ENCODE measurements at places on chromosomes 16 and 17.

GRCh38 chr16:89071686-89072547, 21.7 kb upstream of the ACSF3 start:
- no peak for DNase-seq

GRCh38 chr17:3796110-3796821, 4.7 kb downstream of the ITGAE start:
- no peak for DNase-seq

GRCh38 chr16:79497606-79498350, 102.8 kb downstream of the MAF start:
- DNase-seq = no peak

DNA sequence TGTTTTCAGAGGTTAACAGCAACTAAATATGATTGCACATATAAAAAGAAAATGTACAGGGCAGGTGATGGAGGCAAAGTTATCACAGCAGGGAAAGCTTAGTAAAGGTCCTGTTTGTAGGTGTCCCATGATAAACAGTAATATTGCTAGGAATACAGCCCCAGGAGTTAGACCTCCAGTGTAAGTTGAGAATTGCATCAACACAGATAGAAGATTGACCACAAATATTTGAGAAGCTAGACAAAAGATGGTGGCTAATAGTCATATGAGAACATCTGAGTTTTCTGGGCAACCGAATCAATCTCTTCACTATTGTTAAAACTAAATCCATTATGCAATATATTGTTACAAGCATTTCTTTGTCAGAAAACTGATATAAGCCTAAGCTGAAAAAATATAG, 152.6 kb downstream of the CDH11 start:
- DNase-seq = peak; percentile 38

GRCh38 chr17:68711858-68712257, 110.7 kb upstream of the FAM20A start:
- DNase-seq = no peak

DNA sequence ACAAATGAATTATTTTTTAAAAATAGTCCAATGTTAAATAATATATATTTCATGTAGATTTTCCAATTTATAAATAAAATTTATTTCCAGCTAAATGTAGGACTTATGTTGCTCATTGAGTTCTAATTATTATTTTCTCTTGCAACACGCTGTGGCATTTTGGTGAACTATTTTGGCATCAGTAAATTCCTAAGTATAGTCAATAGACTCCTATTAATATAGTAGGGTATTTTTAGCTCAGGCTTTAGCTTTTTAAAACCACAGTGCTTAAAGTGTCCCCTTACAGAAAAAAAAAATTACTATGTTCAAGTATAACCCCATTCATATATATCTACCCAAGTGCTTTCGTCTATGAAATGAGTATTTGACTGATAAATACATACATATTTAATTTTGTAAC, 919.2 kb upstream of the SOX9 start:
- no peak for DNase-seq

DNA sequence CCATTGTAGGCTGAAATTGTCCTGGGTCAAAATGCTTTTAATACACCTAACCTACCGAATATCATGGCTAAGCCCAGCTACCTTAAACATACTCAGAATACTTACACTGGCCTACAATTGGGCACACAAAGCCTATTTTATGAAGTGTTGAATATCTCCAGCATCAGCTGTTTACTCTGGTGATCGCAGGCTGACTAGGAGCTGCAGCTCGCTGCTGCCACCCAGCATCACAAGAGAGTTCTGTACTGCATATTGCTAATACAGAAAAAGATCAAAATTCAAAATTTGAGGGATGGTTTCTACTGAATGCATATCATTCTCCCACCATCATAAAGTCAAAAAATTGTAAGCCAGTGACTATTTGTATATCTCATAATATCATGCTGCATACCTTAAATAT, 55.3 kb downstream of the ULK2 start:
- no peak for DNase-seq

GRCh38 chr17:49821916-49822315, 26.0 kb downstream of the TAC4 start:
- no peak for DNase-seq

- DNase-seq = no peak
Observed at GRCh38 chr17:9672691-9673090, 27.4 kb downstream of the USP43 start.

- no peak for DNase-seq
Observed at GRCh38 chr16:49866595-49867071, 10.7 kb upstream of the ZNF423 start.

DNA sequence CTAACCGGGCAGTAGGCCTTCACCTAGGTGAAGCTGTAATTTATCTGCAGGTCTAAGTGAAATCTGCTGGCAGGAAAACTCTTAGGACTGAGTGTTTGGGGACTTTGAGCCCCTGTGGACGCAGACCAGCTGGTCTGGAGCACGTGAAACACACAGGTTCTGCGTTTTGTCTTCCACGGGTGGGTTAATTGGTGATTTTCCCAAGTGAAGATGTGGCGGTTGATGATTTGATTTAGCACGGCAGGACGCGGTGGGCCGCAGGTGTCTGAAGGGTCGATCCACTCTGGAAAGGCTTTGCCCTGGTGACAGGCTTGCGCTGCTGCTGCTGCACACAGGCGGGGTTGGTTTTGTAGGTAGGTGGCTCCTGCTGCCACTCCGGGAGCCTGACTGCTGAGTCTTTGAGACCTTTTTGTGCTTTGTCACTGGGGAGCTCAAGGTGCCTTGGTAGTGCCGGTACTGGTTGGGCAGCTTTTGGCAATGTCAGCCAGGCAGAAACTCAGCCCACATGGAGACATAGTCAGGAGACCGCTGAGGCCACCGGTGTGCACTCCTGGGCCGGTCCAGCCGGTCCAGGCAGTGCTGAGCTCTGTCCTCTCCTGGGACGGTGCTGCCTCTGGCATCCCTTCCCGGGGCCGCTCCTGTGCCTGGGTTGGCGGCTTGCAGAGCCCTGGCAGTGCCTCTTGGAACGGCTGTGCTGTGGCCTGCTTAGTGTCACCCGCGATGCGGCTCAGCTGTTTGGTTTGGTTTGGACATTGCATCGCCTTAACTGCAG, 2.3 kb downstream of the BAIAP2 start:
- no peak for DNase-seq

GRCh38 chr17:28071891-28072606, 29.6 kb downstream of the NLK start:
- no peak for DNase-seq

DNA sequence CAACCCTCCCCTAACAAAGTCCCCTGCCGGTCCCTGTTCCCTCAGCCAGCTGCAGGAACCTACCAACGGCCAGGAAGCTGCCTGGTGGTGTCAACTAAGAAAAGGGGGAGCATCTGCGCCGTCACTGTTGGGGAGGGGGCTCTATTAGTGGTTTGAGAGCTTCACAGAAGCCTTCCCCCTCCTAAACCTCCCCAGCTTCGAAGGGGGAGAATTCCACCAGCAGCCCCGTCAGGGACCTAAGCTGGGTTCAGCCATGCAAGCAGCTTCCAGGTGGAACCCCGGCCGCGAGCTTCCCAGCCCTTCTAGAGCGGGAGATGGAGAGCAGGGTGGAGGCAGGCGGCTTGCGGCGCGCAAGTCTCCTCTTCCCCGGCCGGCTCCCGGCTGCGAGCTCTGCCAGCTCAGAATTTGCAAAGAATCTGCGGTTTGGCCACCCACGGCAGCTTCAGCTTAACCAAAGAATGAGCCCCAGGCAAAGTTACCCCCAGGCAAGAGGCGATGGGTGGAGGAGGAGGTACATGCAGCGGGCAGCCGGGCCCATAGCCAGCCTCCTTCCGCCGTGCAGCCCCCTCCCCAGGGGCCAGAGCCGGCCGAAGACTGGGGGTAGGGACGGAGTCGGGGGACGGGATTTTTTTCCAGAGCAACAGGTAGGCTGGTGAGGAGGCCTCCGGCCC, 33.7 kb downstream of the DDX19A start:
- peak; percentile 91 for DNase-seq

- peak; percentile 95 for DNase-seq
Observed at GRCh38 chr17:20066253-20066652, 57.1 kb downstream of the SPECC1 start.

GRCh38 chr16:55294931-55295342, 29.1 kb upstream of the IRX6 start:
- DNase-seq = no peak

DNA sequence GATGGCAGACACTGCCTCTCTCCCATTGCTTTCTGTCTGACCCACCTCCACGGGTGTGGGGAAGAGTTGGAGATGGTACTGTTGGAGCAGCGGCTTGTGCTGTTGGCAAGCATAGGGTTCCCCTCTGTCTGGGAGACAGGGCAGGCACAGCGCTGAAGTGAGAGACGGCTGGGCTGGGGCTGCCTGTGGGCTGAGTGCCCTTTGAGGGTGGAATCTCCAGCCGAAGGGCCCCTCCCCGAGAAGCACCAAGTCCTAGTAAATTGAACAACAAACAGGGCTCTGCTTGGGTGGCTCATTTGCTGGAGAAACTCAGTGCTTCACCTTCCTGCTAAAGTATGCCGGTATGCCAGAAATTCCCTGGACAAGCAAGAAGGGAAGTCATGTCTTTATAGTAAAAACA, 79.7 kb downstream of the KSR1 start:
- DNase-seq = no peak

- DNase-seq = no peak
Observed at GRCh38 chr17:49891694-49892389, 44.0 kb upstream of the TAC4 start.

DNA sequence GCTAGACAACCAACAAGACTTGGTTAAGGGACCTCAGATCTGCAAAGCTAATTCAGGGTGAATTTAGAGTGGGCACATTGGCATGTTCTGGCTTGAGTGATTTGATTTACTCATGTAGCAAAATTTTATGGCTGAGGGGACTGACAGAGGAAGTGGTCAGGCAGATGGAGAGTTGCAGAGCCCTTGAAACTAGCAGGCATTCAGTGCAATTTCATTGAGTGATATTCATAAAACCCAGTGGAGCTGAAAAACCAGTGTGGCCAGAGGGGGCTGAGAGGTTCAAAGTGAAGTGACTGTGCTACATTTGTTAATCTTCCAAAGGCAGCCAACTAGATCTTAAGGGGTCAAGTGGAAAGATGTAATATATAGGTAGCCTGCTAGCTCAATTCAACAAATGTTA, 2.2 kb upstream of the TMEM94 start:
- DNase-seq = no peak

- DNase-seq = no peak
Observed at GRCh38 chr16:16925432-16925831, 545.3 kb downstream of the XYLT1 start.

GRCh38 chr16:68319185-68319908, 8.5 kb downstream of the PRMT7 start:
- no peak for DNase-seq

GRCh38 chr17:65064452-65065019, 8.0 kb upstream of the GNA13 start:
- peak; percentile 69 for DNase-seq

DNA sequence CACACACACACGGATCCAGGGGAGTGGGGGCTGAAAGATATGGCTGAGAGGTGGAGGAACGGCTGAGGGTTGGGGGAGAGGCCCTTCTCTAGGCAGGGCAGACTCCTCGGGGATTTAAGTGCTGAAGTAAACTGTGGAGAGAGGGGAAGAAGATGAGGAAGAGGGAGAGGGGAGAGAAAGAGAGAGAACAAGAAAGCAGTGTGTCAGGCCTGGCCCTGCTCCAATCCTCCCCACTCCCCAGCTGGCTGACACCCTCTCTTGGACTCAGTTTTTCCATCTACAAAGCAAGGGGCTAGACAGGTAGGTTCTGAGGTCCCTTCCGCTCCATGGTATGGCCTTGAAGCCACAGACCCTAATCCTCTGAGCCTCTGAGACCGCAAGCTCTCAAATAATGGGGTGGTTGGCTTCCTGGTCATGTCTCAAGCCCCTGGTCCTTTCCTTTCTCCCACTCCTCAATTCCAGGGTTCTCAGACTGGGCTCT, 2.0 kb downstream of the VAMP2 start:
- no peak for DNase-seq

DNA sequence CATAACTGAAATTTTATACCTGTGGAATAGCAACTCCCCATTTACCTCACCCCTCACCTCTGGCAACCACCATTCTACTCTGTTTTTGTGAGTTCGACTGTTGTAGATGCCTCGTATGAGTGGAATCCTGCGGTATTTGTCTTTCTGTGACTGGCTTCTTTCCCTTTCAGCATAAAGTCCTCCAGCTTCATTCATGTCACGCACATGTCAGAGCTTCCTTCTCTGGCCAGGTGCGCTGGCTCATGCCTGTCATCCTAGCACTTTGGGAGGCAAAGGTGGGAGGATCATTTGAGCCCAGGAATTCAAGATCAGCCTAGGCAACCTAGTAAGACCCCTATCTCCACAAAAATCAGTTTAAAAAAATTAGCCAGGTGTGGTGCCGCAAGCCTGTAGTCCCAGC, 278.4 kb downstream of the PARN start:
- no peak for DNase-seq

- no peak for DNase-seq
Observed at GRCh38 chr16:24509536-24509935, 29.8 kb upstream of the RBBP6 start.

- no peak for DNase-seq
Observed at GRCh38 chr17:28693869-28694268, 17.8 kb downstream of the PROCA1 start.

DNA sequence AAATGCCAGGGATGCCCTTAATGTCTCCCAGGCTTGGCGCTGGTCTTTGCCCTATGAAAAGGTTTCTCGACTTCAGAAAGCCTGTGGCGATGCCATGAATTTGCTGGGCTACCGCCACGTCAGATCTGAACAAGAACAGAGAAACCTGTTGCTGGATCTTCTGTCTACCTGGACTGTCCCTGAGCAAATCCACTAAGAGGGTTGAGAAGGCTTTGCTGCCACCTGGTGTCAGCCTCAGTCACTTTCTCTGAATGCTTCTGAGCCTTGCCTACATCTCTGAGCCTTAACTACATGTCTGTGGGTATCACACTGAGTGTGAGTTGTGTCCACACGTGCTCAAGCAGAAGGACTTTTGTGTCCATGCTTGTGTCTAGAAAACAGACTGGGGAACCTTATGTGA, 11.4 kb downstream of the CHST4 start:
- peak; percentile 38 for DNase-seq

GRCh38 chr16:27779641-27780164, 229.8 kb downstream of the KATNIP start:
- DNase-seq = no peak

DNA sequence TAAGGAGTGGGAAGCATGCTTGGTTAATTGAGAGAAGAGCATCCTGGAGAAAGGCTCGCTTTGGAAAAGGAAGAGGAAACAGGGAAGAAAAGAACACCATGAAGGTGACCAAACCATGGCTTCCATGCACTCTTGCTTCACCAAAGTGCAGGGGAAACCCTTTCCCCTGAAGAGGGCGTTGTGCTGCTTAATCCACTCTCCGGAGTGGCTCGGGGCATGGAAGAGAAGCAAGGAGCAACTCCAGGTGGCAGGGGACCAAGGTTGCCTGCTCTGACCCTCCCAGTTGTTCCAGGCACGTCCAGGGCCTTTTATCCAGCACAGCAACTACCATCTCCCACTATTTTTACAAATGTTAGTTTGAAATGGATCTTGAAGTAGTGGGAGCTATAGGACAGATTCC, 108.1 kb downstream of the STX8 start:
- no peak for DNase-seq

- no peak for DNase-seq
Observed at GRCh38 chr16:75687361-75687760, 10.6 kb upstream of the CPHXL2 start.

All from NCI-H226 (cell line).